NCI-H82 (cell line): ENCODE measurements at places on chromosomes 16 and 17.

GRCh38 chr16:50878966-50879615 is 137.2 kb downstream of the CYLD start:
- peak; percentile 75 for DNase-seq

DNA sequence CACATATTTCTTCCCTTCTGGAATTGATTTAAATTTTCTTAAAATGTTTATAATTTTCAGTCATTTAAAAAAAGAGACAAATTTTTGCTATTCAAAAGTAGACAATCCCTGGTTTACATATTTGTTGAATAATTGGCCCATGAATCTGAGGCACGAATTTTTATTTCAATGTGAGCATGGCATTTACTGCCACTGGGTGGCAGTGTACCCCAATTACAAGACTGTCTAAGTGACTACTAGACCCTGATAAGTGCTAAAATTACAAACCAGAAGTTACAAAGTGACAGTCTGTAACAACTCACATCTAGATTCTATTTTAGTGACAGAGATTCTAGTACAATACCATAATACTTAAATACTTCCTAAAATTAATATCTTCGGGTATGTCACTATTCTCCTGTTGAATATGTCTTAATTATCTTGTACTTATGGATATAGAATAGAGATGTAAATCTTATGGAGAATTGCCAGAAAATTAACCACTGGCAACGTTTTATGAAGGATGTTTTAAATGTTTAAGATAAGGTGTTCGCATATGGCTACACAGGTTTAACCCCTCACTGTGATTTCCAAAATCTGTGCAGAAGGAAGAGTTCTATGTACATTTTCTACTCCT is 235.8 kb downstream of the MAP2K4 start:
- peak; percentile 73 for DNase-seq

- no peak for DNase-seq
Measured at GRCh38 chr16:69712914-69713581, 13.3 kb downstream of the NQO1 start.

DNA sequence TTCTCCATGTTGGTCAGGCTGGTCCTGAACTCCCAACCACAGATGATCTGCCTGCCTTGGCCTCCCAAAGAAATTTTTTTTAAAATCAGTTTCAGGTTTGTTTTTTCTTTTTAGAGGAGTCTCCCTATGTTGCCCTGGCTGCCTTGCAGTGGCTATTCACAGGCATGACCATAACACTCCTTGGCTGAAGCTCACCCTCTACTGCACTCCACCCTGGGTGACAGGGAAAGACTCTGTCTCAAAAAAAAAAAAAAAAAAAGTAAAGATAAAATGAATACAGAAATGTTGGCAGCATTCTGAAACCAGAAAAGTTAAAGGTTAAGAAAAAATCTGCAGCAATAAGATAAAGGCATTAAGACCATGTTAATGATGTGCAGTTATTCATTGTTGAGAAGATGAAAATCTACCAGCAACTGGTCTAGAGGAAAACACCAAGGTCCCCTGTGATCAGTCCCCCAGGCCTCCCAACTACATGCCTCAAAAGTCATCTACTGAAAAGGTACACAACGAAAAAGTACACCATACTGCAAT is 15.1 kb downstream of the YWHAE start:
- DNase-seq, result no peak

- no peak for DNase-seq
Measured at GRCh38 chr16:50304467-50305440, 38.4 kb downstream of the ADCY7 start.

DNA sequence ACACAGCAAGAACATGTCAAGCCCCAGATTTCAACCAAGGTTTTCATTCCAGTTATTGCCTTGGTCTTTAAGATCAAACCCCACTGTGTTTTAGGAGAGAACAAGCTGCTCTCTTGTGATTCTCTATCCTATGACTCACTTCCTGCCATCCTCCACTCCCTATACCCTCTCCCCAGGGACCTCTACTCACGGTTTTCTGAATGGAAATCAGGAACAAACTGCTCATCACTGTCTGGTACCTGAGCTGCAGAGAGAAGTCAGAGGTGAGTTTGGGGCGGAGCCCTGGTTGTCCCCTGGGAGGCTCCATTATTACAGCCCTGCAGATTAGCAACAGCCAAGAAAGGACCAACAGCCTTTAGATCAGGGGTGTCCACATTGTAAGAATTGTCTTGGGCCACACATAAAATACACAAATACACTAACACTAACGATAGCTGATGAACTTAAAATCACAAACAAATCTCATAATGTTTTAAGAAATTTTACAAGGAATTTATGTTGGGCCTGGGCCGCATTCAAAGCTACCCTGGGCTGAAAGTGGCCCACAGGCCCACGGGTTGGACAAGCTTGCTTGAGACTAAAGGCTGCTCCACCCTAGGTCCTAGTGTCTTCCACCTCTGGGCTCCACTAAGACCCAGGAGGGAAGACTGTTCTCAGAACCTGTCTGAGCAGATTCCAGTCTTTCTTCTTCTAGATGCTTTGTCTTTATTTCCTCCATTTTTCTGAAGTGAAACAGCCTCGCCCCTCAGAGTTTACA is 9.7 kb downstream of the ETV4 start:
- DNase-seq, result peak; percentile 37

DNA sequence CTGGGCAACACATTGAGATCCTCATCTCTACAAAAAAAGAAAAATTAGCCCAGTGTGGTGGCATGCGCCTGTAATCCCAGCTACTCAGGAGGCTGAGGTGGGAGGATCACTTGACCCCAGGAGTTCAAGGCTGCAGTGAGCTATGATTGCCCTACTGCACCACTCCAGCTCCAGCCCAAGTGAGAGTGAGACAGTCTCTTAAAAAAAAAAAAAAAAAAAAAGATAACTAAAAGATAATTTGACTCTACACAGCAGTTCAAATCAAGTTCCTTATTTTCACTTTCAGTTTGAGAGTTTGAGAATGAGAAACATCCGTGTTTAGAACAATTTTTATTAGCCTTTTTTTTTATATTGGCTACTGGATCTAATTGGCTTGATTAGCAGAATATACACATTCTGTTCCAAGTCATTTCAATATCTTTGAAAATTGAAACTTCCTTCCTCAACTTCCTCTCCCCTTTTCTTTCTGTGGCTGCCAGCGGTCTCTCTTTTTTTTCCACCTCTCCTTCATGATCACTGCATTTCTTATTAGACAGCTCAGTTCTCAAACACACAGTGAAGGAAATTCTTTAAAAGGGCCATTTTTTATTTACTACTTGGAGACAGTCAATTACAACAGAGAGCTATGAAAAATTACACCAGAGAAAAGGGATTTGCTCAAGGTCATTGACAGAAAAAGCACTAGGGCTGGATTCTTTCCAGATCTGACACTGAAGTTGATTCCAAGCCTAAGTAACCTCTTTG is 4.5 kb upstream of the ACSF2 start:
- no peak for DNase-seq

GRCh38 chr16:57800200-57801097 is 1.8 kb downstream of the KIFC3 start:
- no peak for DNase-seq

DNA sequence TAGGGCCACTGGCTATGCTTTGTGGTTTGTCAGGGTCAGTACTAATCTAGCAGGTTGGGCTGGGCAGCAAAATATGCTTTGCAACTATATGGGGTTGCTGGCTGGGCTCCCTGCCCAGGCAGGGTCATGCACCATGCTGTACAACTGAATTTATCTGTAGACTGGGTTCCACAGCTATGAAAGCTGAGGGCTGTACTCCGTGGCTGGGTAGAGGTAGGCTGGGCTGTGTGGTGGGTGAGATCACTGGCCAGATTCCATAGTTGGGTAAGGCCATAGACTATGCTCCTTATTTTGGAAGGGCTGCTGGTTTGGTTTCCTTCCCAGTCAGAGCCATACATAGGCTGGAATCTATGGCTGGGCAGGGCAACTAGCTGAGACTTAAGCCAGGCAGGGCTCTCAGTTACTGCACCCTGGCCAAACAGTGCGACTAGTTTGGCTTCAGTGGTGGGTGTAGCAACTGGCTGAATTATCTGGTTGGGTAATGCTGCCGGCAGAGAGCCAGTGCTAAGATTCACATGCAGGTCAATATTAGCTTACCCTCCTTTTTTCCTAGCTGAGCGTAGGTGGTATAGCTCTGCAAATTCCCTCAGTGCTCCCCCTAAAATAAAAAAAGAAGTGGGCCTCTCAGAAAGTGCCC is 769.1 kb upstream of the CDH8 start:
- DNase-seq, result no peak

DNA sequence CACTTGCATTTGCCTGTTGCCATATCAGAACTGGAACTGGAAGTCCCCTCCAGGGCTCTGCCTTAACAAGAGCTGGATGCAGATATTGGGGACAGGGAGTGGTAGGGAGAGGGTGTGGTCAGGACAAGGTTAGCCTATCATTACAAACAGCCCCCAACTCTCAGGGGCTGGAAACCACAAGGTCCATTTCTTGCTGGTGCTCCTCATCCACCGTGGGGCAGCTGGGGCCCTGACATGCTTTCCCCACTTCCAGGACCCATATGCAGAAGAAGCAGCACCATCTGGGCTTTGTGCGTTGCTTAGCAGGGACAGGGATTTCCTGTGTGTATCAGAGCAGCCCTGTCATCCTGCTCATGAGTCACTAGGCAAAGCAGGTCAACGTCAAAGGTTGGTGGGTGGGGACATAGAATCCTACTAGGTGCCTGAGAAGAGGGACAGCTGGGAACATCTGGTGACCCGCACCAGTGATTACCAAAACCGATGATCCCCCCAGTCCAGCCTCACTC is 26.9 kb downstream of the RGS9 start:
- DNase-seq, result peak; percentile 57

- DNase-seq, result peak; percentile 17
Measured at GRCh38 chr17:9529033-9529700, 46.5 kb downstream of the STX8 start.

GRCh38 chr17:76994237-76994637 is 126.0 kb downstream of the MGAT5B start:
- DNase-seq, result no peak

GRCh38 chr17:78255029-78255656 is 23.7 kb downstream of the TMEM235 start:
- DNase-seq, result no peak

DNA sequence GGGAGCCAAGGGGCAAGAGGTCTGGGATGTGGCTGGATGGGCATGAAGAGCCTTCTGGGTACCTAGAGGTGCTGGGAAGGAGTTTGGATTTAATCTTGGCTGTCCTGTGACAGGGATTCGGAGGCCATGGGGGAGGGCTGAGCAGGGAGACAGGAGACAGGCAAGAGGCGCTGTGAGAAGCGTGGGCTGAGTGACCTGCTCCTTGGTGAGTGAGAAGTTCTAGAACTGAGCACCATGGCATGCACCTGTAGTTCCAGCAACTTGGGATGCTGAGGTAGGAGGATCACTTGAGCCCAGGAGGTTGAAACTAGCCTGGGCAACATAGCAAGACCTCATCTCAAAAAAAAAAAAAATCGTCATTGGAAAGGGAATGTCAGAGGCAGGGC is 78.3 kb upstream of the PLCG2 start:
- no peak for DNase-seq

GRCh38 chr17:50560931-50561745 is 623 bp downstream of the CACNA1G start:
- DNase-seq, result peak; percentile 32

DNA sequence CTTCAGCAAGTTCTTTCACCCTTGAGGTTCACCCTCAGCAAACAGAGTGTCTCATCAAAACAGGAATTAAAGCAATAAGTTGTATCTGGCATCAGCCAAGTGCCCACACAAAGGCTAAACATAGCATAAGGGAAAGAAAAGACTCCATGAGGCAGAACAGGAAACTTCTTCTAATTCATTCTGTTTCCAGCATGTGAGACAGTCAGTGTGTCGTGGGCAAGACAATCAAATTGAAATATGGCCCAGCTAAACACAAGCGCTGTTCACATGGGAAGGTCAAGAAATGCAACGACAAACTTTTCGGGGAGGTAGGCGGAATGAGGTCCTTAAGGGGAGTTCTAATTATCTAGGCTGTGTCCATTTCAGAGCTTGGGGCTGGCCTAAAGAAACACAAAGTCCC is 393.4 kb downstream of the HAPSTR1 start:
- no peak for DNase-seq

GRCh38 chr16:66616169-66616568 is 11.7 kb downstream of the CMTM3 start:
- DNase-seq, result no peak

- no peak for DNase-seq
Measured at GRCh38 chr16:76309639-76310335, 32.6 kb downstream of the CNTNAP4 start.

DNA sequence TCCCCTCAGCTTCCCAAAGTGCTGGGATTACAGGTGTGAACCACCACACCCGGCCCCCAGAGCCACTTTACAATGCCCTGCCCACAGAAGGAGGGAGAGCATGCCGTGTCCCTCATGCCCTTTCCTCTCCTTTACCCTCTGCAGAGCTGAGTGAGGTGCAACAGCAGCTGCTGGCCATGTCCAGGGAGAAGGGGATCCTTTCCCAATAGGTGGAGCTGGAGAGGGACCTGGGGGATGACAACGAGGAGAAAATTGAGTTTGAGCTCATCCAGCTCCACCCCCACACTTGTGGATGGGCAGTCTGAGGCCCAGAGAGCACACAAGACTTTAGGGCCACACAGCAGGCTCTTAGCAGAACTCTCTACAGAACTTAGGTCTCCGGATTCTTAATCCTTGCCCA is 7.9 kb upstream of the GSDMA start:
- peak; percentile 22 for DNase-seq

DNA sequence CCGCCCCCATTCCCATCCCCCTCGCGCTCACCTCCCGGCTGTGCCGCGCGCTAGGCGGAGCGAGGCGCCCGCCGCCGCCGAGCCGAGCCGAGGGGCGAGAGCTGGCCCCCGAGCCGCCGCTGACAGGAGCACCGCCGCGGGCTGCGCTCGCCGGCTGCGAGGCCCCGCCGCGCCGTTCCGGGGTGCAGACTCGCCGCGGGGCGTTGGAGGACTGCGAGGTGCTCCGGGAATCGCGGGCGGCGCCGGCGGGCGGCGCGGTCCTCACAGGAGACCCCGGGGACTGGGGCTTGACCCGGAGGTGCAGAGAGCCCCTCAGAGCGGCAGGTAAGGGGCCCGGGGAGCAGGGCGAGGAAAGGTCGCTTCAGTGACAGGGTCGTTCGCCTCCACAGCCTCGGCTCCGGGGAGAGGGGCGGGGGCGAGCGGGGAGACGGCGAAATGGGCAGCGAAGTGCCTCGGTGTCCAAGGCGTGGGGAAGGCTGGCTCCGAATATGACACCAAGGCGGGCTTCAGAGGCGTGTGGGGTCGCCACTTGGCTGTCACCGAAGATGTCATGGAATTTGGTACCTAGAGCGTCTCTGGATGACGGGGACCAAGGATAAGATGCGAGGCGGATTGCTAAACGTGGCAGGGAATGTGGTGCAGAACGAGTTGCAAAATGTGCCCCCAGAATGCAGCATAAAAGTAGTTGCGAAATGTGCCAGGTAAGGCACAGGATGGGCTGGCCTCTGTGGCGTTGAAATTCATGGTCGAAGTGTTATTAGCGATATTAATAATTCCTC is 580 bp downstream of the TANC2 start:
- peak; percentile 55 for DNase-seq
